ENCODE measurements at places on chromosomes 4 and X. TPM values are rescaled to one million over a fixed set of nuclear protein-coding genes. Genes with fewer than 3 reads are reported as not detected.

CSN3 gene
- not detected for total RNA-seq

DNA sequence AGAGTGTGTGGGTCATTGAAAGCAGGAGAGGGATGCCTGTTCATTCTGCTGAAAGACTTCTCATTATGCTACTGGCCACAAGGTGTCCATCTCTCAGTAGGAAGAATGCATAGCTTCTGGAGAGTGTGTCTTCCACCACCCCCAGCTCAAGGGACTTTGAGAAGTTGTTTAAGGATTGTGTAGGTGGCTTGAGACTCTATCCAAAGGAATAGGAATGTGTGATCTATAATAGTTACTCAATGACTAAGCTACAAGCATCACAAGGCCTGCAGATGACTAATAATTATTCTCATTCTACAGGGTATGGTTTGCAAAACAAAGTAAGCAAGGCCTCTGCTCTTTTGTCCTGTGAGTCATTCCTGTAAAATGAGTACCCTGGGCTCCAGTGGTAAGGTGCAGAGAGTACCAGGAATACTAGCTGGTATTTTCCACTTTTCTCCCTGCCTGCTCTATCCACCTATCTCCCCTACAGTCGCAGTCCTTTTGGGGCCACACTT, 279.8 kb upstream of the BOD1L1 start:
- H3K36me3 ChIP-seq = no peaks in the 10 kb centered on the region
- H3K4me3 ChIP-seq = no peak overlapping the region
- DNase-seq = no peak

DNA sequence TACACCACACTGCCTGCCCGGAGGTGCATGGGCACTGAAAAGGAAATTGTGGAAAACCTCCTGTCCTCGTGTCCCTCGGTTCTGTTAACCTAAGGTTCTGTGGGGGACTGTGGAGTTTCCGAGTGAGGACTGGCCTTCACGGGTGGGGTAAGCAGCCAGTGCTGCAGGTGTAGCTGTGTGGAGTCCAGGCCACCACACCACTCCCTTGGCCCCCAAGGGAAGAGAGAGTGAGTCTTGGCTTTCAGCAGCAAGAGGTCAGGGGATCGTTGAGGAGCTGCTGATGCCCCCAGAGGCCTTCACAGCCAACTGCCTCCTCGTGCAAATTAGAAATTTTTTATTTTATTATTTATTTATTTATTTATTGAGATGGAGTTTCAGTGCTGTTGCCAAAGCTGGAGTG, 20.4 kb downstream of the BEND4 start:
- H3K27me3 ChIP-seq = no peaks in the 10 kb centered on the region
- H3K27ac ChIP-seq = no peak overlapping the region
- no peak overlapping the region for H3K4me3 ChIP-seq
- no peaks in the 10 kb centered on the region for H3K36me3 ChIP-seq
- no peak for DNase-seq
- no peaks in the 10 kb centered on the region for H3K4me1 ChIP-seq

- H3K36me3 ChIP-seq = no peaks in the 10 kb centered on the region
- H3K4me1 ChIP-seq = no peaks in the 10 kb centered on the region
- H3K27me3 ChIP-seq = no peaks in the 10 kb centered on the region
- no peak overlapping the region for H3K4me3 ChIP-seq
- no peak for DNase-seq
These were observed 66.7 kb upstream of the VCX2 start for GRCh38 chrX:8237718-8238117.

DNA sequence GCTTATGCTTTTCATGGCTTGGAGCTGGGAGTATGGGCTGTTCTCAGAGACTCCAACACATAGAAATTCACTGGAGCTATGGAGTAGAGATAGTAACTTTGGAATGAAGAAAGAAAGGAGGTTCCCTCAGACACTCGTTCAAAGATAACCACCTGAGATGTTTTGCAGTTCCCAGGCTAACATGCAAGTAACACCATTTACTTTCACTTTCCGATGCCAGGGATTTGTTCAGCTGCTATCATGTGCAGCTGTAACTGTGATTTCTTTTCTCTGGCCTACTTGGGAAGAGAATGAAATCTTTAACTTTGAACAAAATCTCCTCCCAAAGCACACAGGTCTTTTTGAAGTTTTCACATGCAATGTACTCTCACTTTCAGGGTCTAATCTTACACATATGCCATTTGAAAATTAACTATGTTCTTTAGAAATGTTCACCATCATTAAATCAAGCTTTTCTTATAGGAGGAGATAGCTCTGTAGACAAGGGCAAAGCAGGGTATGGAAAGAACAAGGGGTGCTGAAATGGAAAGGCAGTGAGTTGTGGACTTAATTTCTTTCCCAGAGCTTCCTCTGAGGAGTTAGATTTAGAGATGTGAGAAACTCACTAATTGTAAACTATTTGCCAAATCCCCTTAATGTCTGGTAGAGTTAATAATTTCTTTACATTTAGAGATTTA, 514.3 kb downstream of the PDHA2 start:
- H3K27me3 ChIP-seq = no peaks in the 10 kb centered on the region
- no peaks in the 10 kb centered on the region for H3K36me3 ChIP-seq
- no peak for DNase-seq
- H3K4me1 ChIP-seq = no peaks in the 10 kb centered on the region
- no peak overlapping the region for H3K4me3 ChIP-seq
- H3K27ac ChIP-seq = no peak overlapping the region

TBC1D1 gene
- total RNA-seq = 419 TPM
